ENCODE measurements at places on chromosomes 1 and 21.
A peak's percentile ranks its signal among the peaks of the same experiment; 100 is the strongest.

DNA sequence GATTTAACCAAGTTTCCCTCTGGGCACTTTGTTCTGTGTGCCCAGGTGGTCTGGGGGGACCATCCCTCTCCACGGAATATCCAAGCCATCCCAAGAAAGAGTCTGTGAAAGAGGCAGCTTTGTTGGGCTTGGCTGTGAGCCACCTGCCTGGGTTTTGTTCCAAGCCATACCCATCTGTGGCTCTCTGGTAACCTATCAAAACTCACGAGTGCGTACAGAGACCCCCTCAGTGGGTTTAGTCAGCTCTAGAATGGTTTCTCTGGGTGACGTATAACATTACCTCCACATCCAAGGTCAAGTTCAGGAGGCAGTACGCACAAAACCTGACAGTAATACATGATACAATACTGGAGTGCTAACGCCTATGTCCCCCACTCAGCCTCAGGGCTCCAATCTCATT lies 54.2 kb downstream of the DNTTIP2 start:
- no peak for DNase-seq

- DNase-seq = no peak
Observed at GRCh38 chr1:61568460-61569302, 156.3 kb downstream of the TM2D1 start.

- DNase-seq = no peak
Observed at GRCh38 chr1:205735218-205735617, 14.8 kb downstream of the NUCKS1 start.

DNA sequence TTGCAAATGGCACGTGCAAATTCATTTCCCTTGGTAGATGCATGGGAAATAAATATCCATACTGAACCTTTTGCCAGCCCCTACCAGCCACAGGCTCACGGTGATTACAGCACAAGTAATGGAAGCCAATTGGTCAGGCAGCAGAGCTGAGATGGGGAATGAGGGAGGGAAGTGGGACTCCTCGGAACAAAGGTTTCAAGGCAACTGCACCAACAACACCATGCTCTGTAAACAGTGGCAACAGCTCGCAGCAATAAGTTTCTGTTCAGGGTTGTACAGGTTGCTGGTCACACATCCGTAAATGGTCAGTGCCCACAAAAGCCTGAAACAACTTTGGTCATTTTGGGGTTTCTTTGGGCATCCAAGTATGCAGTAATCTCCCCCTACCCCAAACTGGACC lies 62.7 kb upstream of the LPGAT1 start:
- DNase-seq = no peak

GRCh38 chr1:167469280-167469965 lies 48.9 kb downstream of the CD247 start:
- no peak for DNase-seq

DNA sequence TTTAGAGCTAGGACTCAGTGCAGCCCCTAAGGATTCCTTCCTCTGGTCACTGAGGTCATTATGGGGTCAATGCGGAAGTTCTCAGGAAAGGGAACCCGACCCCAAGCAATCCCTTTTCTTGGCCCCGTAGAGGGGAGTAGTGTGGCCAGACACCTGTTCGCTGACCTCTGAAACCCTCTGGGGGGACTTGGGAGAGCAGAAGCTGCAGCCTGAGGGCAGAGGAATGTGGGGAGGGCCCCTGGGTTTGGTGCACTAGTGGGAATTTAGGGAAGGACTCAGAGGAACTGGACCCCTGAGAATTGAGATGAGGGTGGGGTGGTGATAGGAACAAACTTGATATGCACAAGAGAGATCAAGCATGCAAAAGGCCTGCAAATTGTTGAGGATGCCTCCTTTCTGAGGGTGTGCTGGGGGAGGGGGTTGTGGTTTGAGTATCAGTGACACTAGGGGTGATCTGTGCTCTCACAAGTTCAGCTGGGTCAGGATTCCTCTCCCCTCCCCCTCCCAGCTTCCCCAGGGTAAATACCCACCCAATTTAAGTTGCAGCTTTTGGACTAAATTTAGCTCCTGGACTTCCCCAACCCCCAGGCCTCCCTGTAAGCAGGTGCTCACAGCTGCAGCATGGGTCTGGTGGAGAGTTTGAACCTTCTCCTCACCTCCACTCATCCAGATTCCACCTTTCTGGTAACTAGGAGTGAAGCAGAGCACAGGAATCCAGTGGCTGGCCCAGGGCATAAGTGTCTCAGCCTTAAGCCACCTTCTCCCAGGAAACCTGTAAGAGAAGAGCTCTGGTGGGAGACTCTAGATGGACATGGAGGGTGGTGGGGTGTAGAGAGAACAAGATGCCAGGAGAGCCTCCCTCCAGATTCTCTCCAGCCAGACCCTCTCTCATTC lies 13.5 kb downstream of the ADAMTSL4 start:
- DNase-seq = peak; percentile 94

DNA sequence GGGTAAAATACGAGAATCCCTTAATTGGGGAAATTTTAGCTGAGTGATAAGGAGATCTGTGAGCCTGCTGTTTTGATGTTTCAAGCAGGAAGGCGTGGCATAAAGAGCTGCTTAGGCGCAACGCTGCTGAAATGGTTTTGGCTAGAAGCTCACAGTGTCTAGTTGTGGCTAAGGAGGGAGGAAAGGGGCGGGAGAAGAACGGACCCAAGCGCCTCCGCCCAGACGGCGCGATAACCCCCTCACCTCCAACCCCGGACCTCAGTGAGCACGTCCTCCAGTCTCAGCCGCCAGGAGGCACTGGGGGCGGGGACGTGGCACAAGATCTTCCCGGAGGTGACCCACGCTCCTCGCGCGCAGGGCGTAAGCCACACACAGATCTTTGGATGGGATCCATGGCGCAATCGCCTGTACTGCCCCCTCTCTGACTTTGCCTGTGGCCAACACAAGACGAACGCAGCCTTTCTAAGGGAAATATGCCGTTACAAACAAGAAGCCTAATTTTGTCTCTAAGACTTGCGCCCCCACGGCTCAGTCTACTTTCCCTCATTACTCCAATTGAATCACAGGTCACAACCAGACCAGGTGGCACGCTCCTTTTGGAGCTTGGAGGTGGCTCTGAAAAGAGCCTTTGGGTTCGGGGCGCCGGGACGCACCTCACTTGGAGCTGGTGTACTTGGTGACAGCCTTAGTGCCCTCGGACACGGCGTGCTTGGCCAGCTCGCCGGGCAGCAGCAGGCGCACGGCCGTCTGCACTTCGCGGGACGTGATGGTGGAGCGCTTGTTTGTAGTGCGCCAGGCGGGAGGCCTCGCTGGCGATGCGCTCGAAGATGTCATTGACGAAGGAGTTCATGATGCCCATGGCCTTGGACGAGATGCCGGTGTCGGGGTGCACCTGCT lies 23.4 kb upstream of the RNF187 start:
- DNase-seq = peak; percentile 95

DNA sequence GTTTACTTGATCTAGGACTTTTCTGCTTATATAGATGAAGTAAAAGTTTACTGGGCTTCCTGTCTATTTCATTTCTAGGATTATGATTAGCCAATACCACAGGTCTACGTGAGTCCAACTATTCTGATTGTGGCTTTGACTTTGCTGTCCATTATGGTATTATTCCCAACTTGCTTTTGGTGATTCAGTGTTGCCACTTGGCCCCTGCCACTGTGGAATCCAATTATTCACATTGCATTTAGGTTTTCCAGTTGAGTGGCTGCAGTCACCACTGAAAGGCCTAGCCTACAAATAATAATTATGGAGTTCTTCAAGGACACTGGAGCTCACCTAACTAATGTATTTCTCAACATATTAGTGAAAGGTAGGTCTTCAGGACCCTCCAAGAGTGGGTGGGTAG lies 574.3 kb upstream of the USP24 start:
- DNase-seq = no peak

DNA sequence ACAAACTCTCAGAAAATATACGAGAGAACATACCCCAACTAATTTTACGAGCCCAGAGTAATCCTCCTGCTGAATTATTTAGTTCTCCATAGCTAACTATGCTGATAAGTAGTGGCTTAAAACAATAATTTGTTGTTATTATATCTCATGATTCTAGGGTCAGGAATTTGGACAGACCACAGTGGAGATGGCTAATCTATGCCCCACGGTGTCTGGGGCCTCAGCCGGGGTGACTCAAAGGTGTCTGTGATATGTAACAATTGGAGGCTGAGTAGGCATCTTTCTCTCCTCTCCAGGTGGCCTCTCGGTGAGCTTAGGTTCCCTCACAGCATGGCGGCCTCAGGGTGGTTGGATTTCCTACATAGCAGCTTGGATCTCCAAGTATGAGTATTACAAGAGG lies 35.4 kb upstream of the FOXO6 start:
- no peak for DNase-seq

DNA sequence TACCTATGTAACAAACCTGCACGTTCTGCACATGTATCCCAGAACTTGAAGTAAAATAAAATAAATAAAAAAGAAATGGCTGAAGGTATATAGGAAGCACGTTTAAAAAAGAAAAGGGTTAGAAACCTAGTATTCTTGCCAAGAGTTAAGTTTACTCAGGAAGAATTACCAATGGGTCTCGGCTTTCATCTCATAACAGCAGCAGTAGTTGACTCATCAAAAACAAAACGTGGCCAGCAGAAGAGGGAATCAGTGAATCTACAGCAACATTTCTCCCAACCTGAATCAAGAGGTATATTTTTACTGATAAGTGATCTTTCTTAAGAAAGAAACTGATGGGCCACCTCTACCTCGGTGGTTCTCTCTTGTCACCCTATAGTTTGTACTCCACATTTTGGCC lies 340.3 kb downstream of the BRINP2 start:
- no peak for DNase-seq

DNA sequence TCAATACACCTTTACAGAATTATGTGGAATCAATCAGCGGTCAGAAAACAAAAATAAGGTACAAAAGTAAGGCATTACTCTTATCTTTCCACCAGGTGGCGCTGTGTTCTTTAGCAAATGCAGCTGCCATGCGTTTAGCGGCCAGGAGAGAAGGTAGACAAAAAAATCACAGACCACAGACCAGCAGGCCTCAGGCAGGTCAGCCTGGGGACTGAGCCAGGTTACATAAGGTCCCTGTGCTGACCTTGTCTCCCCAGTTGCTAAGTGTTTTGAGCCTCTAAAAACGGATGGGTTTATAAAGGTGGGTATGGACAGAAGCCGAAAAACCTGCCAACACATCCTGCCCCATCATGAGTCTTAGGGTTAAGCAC lies 2.8 kb downstream of the RGS16 start:
- peak; percentile 91 for DNase-seq

DNA sequence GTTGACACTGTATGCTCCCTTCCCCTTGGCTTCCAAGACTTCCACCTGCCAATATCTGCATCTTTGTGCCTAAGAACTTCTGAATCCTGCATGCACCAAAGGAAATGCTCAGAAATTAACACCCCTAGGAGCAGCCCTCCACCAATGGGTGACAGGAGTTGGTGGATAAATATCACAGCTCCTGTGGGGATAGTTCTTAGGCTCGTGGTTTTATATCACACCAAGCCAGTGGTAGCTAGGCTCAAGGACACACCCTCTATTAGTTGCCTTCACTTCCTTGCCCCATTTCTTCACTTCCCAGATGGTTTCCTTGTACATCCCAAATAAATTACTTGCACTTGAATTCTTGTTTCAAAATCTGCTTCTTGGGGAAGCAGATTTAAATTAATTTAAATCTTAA lies 16.9 kb upstream of the CDC14A start:
- no peak for DNase-seq
